ENCODE measurements at places on chromosomes 11 and 22. TPM values are rescaled to one million over a fixed set of nuclear protein-coding genes. Genes with fewer than 3 reads are reported as not detected.
A peak's percentile ranks its signal among the peaks of the same experiment; 100 is the strongest.

- H3K4me3 ChIP-seq = peak overlapping the region; percentile 96
- no peaks in the 10 kb centered on the region for H3K36me3 ChIP-seq
- peak; percentile 52 for DNase-seq
- peaks cover 82% of the 10 kb centered on the region for H3K4me1 ChIP-seq
These were observed 2.8 kb upstream of the CCND1 start for GRCh38 chr11:69637941-69638871.

- no peaks in the 10 kb centered on the region for H3K4me1 ChIP-seq
- H3K27ac ChIP-seq = no peak overlapping the region
- DNase-seq = no peak
These were observed 1445.6 kb downstream of the TBC1D22A start for GRCh38 chr22:48207919-48208535.

GRCh38 chr11:118156531-118157185, 4.0 kb upstream of the SCN4B start:
- no peak overlapping the region for H3K27ac ChIP-seq
- H3K4me3 ChIP-seq = peak overlapping the region; percentile 39
- DNase-seq = no peak
- peaks cover 53% of the 10 kb centered on the region for H3K27me3 ChIP-seq

The C11orf16 gene
- total RNA-seq = not detected

GRCh38 chr11:35013514-35014233, 97.3 kb downstream of the PDHX start:
- DNase-seq = no peak
- H3K36me3 ChIP-seq = no peaks in the 10 kb centered on the region
- no peaks in the 10 kb centered on the region for H3K4me1 ChIP-seq
- no peaks in the 10 kb centered on the region for H3K27me3 ChIP-seq
- no peak overlapping the region for H3K4me3 ChIP-seq
- no peak overlapping the region for H3K27ac ChIP-seq

The SLC6A5 gene
- not detected for total RNA-seq

The SMPD1 gene
- 49.7 TPM for total RNA-seq

The CEP126 gene
- total RNA-seq = 1.5 TPM

DNA sequence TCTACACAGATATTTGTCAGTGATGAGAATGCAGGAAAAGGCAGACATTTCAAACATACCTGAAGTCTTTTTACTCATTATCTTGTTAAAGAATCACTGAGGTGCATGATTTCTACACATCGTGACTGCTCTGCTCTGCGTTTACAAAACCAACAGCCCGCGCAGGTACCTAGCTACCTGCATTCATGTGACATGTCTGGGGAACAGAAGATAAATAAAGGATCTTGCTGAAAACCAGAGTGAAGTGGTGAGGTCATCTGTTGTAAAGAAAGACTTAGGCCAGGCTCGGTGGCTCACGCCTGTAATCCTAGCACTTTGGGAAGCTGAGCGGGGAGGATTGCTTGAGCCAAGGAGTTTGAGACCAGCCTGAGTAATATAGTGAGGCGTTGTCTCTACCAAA, 15.7 kb downstream of the ASPHD2 start:
- no peak for DNase-seq
- no peaks in the 10 kb centered on the region for H3K36me3 ChIP-seq
- H3K27ac ChIP-seq = no peak overlapping the region
- H3K27me3 ChIP-seq = peaks cover 17% of the 10 kb centered on the region
- H3K4me3 ChIP-seq = no peak overlapping the region
- peaks cover 10% of the 10 kb centered on the region for H3K4me1 ChIP-seq

The ANO5 gene
- 79.7 TPM for total RNA-seq

- no peaks in the 10 kb centered on the region for H3K27me3 ChIP-seq
- peak; percentile 80 for DNase-seq
- peak overlapping the region; percentile 93 for H3K27ac ChIP-seq
- peaks cover 73% of the 10 kb centered on the region for H3K4me1 ChIP-seq
- H3K36me3 ChIP-seq = peaks cover 61% of the 10 kb centered on the region
These were observed 11.3 kb downstream of the PCSK7 start for GRCh38 chr11:117220568-117220967.

GRCh38 chr11:111454561-111455192, 57.5 kb downstream of the BTG4 start:
- H3K4me3 ChIP-seq = no peak overlapping the region
- no peaks in the 10 kb centered on the region for H3K36me3 ChIP-seq
- H3K4me1 ChIP-seq = no peaks in the 10 kb centered on the region
- H3K27ac ChIP-seq = no peak overlapping the region

- no peak overlapping the region for H3K4me3 ChIP-seq
- peak overlapping the region; percentile 24 for H3K27ac ChIP-seq
- peaks cover 8% of the 10 kb centered on the region for H3K36me3 ChIP-seq
- no peak for DNase-seq
- no peaks in the 10 kb centered on the region for H3K27me3 ChIP-seq
- H3K4me1 ChIP-seq = peaks cover 48% of the 10 kb centered on the region
These were observed 51.7 kb downstream of the FLI1 start for GRCh38 chr11:128745311-128746136.

- no peak overlapping the region for H3K4me3 ChIP-seq
- H3K36me3 ChIP-seq = no peaks in the 10 kb centered on the region
- no peak for DNase-seq
- no peaks in the 10 kb centered on the region for H3K4me1 ChIP-seq
- no peaks in the 10 kb centered on the region for H3K27me3 ChIP-seq
These were observed 19.5 kb downstream of the AMPD3 start for GRCh38 chr11:10474551-10474950.

GRCh38 chr11:33116535-33116934, 44.7 kb downstream of the CSTF3 start:
- H3K4me1 ChIP-seq = no peaks in the 10 kb centered on the region
- no peak overlapping the region for H3K27ac ChIP-seq
- H3K4me3 ChIP-seq = no peak overlapping the region

The C11orf97 gene
- not detected for total RNA-seq

DNA sequence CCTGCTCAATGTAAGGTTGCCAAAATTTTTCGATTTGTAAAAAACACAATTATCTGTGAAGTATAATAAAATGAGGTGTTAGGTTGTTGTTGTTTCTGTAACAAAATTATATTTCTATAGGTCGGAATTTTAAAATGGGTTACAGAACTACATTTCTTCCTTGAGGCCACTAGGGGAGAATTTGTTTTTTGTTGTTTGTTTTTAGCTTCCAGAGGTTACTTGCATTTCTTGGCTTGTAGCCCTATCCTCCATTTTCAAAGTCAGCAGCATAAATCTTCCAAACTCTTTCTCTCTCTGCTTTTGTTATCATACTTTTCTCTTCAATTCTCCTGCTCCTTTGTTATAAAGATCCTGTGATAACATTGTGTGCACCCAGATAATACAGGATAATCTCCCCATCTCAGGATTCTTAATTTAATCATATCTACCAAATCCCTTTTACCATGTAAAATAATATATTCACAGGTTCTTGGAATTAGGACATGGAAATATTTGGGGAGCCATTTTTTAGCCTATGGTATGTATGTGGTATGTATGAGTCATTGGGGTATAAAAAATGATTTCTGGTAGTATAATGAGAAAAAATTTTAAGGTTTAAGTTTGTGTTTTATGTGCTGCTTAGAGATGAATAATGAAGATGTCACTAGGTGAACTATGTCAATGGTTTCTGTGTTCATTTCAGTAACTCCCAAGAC, 9.4 kb upstream of the PATL1 start:
- no peak for DNase-seq
- H3K4me3 ChIP-seq = no peak overlapping the region
- H3K27ac ChIP-seq = no peak overlapping the region
- H3K27me3 ChIP-seq = no peaks in the 10 kb centered on the region

DNA sequence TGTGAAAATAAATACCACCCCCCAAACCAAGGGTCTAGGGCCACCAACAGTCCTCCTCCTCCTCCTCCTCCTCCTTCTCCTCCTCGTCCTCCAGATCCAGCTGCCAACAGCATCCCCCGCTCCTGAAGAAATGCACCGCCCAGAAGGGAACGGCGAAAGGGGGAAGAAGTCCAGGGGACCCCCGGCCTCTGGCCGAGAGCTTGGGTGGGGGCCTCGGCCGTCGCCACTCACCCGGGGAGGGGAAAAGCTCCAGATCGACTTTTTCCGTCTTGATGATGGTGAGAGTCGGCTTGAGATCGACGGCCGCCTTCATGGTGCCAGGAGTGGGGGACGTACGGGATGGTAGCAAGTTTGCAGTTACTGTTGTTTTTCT, 65.7 kb downstream of the ETS1 start:
- DNase-seq = no peak
- H3K27me3 ChIP-seq = no peaks in the 10 kb centered on the region
- peaks cover 89% of the 10 kb centered on the region for H3K4me1 ChIP-seq

DNA sequence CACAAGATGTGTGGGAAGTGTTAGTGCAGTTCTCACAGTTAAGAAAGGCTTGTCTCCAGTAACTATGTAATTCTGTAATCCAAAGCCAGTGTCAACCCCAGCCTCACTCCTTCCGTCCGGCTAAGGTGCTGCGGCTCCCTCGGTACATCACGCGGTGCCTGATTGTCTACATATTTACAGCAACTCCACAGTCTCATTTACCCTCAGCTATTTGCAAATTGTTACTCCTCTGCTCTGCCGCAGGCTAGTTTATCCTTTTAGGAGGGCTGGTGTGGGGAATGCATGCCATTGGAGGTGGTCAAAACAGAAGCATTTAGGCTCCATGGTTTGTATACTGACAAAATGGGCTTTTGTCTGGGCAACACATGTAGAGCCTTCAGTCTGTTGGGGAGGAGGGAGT, 358.3 kb downstream of the METTL15 start:
- H3K36me3 ChIP-seq = no peaks in the 10 kb centered on the region
- no peak for DNase-seq
- no peak overlapping the region for H3K27ac ChIP-seq
- H3K4me1 ChIP-seq = no peaks in the 10 kb centered on the region
- no peak overlapping the region for H3K4me3 ChIP-seq

Data from left ventricle myocardium inferior (tissue), 1 donor.